Fibroblast of skin of left biceps (primary cell): ENCODE measurements at places on chromosomes 2 and 18.

GRCh38 chr18:60123031-60123430 is 223.2 kb downstream of the PMAIP1 start:
- no peak for DNase-seq

DNA sequence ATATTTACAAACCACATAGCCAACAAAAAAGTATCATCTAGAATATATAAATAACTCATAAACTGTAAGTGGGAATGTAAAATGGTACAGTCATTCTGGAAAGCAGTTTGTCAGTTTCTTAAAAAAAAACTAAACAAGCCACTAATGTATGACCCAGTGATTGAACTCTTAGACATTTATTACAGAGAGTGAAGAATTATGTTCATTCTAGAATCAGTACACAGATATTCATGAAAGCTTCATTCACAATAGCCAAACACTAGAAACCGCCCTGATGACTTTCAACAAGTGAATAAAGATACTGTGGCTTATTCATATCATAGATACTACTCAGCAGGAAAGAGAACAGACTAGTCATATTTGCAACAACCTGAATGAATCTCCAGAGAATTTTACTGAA is 1541.5 kb downstream of the LRP1B start:
- no peak for DNase-seq

GRCh38 chr2:144511226-144511810 is 8.6 kb downstream of the ZEB2 start:
- no peak for DNase-seq

GRCh38 chr18:50832754-50833153 is 12.9 kb upstream of the MRO start:
- no peak for DNase-seq

- peak; percentile 29 for DNase-seq
These were observed 40.0 kb downstream of the ICA1L start for GRCh38 chr2:202831242-202832220.

DNA sequence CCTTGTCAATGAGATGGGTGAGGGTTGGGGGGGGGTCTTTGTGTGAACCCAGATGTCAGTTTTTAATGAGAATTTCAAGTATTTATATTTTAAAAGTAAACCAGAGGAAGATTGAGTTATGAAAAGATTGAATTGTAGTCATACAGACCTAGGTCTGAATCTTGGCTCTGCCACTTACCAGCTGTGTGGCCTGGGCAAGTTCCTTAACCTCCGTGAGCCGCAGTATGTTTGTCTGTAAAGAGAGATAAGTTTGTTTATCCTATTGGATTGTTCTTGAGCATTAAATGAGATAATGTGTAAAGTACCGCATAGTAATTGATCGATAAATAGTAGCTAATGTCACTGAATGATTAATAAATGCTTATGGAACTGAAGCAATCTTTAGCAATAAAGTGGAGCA is 63.8 kb downstream of the EML6 start:
- no peak for DNase-seq

GRCh38 chr2:166181813-166182154 is 54.0 kb upstream of the SCN1A start:
- no peak for DNase-seq

DNA sequence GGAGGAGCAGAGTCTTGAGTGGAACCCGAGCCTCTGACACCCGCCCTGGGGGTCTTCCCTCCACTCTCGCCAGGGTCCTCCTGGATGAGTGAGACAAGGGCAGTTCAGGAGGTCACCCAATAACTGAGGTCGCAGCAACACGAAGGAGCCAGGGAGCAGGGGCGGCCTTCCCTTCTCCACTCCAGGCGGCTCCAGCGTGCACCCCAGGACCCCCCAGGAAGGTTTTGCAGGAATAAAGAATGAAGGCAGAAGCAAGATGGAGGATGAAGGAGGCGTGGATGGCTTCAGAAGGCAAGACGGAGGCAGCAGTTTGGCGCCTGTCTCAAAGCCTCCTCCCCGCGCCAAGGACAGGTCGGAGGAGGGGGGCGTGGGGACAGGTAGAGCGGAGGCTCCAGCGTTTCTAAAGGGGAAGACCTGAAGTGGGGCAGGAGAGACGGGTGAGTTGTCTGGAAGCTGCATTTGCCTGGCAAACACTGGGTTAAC is 579 bp upstream of the ITM2C start:
- DNase-seq = no peak

DNA sequence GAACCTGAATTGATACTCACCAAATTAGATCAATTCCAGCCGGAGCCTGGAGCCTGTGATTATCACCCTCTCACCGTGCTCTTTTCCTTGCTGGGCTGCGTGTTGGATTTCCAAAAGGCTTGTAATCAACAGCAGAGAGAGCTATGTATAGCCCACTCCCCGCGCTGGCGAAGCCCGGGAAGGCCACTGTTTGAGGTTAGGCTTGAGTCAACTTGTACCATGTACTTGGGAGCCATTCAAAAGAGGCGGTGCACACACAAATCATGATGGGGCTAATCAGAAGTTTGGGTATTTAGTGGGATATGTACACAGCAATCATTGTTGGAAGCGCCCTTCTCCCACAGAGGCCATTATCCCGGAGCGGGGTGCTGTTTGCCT is 151.6 kb downstream of the GLI2 start:
- DNase-seq = no peak

- DNase-seq = no peak
These were observed 26.4 kb upstream of the ATP5MC3 start for GRCh38 chr2:175207741-175208438.

DNA sequence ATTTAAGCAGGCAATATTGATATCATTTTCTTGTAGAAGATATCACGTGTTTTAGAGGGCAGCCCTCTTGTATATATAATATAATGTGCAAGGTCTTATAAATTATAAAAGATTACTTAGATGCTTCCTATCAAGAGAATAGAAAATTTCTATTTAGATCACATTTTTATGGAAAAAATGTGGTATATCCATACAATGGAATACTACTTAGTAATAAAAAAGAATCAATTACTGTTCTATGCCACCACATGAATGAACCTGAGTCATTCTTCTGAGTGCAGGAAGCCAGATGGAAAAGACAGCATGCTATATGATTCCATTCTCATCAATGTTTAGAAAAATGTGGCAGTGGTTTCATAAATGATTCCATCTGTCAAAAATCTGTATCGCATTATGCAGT is 23.6 kb downstream of the CYP27C1 start:
- DNase-seq = no peak

DNA sequence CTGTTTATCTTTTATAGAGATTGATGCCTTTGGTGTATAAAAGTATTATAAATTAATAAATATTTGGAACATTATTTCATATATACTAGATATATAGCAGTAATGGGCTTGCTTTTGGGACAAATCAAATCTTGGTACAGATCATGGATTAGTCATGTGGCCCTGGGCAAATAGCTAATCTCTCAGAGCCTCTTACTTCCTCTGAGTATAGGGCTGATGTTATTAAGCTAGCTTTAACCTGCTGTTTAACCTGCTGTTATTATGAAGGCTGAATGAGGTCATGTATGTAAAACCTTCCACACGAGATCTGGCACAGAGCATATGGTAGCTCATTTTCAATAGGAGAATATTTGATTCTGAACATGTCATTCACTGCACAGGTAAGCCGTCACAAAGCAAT is 5.7 kb downstream of the ITGB6 start:
- DNase-seq = no peak

GRCh38 chr2:135650721-135651120 is 90.9 kb upstream of the UBXN4 start:
- no peak for DNase-seq

DNA sequence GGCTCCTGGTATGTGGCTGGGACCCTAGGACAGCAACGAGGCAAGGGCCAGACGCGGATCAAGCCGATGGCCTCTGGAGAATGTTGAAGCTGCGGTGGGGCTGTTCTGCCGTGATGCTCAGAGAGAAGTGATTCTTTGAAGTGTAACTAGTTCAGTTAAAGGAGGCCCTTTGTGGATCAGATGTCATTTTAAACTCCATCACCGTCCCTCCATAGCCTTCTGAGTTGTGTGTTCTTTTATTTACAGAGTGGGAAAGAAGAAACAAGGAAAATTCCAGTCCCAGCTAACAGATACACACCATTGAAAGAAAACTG is 403 bp downstream of the PNO1 start:
- DNase-seq = no peak

DNA sequence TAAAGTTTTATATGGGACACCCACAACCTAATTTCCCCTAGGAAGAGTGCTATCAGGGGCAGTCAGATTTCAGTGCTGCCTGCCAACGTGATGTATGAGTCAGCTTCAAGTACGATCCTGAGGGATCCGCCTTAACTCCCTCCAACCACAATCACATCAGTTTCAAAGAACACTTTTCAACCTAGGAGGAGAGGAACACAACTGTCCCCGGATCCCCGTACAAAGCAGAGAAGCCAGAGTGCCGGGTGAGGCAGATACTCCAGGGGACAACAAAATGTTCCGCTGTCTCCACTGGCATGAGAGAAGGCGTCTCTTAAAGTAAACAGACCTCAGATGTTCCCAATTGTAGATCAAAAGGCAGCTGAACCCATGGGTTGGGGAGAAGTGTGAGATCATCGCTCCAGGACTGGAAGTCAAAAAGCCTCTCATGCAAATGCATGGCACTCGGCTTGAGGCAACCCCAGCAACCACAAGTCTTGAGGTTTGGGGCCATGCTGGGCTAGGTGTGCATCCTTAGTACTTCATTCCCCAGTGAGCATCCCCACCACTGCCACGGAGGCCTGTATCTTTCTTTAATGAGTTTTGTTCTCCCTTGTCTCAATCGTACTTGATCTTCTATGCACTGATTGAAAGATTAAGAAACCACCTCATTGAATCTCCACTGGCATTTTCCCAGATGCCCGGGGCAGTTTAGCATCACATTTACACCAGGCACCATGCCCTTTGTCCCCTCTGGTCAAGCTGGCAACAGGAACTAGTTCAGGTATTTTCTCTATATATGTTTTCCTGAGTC is 91.0 kb upstream of the CCBE1 start:
- DNase-seq = peak; percentile 40

DNA sequence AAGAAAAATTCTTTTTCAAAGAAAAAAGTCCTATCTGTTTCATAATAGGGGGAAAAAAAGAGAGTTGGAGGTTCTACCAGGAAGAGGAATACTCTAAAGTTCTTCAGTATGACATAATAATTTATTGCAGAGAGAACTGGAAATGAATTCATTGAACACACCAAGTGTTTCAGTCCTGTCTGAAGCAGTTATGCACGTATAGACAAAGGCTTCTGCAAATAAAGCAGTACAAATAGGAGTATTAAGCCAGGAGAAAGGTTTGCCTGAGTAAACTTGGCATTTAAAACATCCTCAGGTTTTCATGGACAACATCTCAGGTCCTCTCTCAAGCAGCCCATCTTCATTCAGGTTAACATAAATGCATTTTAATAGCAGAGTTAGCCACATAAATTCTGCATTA is 141.6 kb downstream of the CCDC148 start:
- no peak for DNase-seq

GRCh38 chr2:186546846-186547245 is 43.0 kb upstream of the ITGAV start:
- no peak for DNase-seq

DNA sequence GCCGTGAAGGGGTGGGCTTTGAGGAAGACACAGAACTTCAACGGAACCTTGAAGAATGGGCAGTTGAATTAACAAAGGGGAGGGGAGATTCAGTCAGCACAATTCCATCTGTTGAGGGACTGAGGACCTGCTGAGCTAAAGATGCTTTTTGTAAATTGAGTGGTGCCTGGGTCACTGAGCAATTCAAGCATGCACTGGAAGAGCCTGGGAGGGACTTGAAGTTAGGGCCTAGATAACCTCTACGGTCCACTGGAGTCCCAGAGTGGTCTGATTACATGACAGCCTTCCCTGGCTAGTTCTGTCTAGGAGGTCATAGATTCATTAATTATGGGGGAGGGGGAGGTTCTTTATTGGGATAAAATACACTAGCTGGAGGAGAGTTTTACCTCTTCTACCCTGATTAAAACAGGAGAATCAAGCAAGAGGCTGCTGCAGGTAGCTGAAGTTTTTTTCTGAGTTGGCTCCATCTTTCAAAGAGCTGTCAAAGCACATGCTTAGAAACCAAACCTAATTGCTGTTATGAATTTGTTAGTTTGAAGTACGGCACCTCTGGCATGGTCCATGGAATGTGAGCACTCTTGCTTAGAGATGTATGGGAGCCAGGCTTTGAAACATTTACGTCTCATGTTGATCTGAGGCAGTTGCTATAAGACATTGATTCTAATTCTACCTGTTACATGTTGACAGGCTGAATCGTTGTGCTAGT is 290.2 kb downstream of the PRKCE start:
- no peak for DNase-seq

DNA sequence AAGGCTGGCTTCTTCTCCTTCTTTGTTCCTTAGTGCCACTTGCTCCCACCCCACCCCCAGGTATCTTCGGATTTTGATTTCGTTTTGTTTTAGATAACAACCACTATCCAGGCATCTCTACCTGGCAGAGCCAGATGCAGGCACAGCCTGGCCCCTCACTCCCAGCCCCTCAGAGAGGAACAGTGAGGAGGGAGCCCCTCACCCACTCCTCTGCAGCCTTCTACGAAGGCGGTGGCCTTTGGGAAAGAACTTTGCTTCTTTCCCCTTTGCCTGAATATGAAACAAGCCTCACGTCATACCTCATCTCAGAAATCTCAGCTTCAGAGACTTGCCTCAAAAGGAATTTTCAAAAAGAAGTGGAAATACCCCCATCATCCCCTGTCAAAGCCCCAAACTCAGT is 6.3 kb upstream of the CYP26B1 start:
- no peak for DNase-seq

DNA sequence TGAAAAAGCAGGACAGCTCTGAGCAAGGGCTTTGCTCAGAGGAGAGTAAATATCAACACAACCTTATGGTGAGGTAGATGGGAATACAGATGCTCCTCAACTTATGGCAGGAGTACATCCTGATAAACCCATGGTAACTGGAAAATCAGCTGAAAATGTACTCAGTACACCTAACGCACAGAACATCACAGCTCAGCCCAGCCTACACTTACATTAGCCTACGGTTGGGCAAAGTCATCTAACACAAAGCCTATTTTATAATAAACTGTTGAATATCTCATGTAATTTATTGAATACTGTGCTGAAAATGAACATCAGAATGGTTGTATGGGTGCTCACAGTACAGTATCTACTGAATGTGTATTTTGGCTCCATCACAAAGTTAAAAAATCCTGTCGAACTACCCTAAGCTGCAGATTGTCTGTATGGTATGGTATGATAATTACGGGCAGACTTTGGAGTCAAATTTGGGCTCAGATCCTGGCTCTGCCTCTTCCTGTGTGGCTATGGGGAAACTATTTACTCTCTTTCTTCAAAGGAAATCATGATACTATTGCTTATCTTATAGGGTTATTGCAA is 120.3 kb upstream of the LYPD1 start:
- peak; percentile 23 for DNase-seq

DNA sequence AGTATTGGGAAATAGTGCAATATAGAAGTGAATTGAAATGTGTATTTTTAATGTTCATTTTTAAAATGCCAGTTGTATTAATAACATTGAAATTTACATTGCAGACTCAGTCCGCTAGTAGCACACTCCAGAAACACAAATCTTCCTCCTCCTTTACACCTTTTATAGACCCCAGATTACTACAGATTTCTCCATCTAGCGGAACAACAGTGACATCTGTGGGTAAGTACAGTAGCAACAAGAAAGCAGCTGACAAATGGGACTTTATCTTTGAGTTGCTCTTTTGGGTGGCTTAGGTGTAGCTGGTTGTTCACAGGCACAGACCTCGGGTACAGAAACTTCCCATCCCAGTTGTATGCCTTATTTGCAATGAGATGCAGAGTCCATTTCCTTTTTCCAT is 118.2 kb upstream of the IL1R2 start:
- no peak for DNase-seq
